Stimulated activated CD8-positive, alpha-beta memory T cell treated with anti-CD3 and anti-CD28 coated beads, Interleukin-15, amount 100 ng/mL, for 24 hours (primary cell): ENCODE measurements at places on chromosomes 3 and 15.

DNA sequence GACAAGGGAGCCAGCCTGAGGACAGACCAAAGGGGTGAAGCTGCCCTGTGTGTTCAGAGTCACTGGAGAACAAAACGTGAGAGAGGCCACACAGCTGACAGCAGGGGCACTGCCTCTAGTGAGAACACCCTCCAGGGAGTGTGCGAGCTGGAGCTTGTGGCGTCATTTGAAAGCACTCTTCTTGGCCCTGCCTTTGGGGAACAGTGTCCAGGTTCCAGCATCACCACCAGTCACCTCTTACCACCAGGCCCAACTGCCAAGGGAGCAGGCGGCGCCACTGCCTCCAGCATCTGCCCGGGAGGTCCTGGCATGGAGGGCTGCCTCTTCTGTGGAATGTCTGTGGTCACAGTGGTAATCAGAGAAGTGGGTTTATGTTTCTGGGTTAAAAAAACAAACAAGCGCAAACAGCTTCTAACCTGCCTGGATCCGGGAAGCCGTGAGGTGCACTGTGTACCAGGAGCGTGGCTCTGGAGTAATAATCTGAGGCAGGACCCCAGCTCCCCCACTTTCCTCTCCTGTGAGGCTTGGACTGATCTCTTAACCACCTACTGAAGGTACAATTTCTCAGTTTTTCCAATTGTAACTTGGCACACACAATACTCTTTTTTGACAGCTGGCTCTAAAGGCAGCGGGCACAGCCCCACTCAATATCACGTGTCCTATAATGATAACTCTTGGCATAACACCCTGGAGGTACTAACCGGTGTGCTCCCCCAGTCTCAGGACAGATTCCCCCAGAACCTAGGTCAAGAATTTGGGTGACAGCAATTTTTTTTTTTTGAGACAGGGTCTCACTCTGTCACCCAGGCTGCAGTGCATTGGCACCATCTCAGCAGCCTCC, 32.2 kb upstream of the CDCP1 start:
- DNase-seq = no peak

DNA sequence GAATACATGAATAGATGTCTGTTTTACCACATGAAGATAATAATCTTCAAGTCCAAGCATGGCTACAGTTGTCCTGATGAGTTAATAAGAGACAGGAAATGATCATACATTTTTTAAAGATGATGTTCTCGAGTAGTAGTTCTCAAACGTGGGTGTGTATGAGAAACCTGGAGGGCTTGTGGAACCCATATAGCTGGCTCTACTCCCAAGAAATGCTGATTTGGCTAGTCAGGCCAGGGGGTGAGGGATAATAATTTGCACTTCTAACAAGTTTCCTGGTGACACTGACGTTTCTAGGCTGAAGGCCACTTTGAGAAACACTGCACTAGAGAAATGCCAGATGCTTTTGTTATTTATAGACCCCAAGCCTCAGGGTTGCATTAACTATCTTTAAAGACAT, 37.0 kb downstream of the ROPN1B start:
- no peak for DNase-seq

- DNase-seq = no peak
Measured at GRCh38 chr15:41331833-41332193, 578 bp downstream of the OIP5 start.

- no peak for DNase-seq
Measured at GRCh38 chr3:190566043-190566933, 52.4 kb downstream of the IL1RAP start.

DNA sequence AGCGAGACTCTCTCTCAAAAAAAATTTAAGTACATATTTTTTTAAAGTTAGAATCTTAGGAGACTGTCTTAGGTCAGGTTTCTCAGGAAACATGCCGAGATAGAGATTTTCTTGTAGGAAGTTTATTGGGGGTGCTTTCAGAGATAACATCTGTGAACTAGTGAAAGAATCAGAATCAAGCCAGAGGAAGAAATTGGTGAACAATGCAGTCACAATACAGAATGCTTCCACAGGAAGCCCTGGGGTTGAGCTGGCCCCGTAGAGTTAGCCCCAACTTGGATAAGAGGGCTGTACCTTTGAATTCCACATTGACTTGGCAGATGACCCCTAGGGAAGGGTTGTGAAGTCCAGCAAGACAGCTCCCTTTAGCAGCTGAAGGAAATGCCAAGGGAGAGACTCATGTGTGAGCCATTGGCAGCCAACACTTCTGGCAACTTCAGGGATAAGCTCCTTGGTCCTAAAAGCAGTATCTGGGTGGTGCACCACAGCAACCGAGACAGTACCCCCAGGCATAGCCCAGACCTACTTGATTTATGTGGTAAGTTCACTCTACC, 7.1 kb upstream of the PLCB2 start:
- no peak for DNase-seq

GRCh38 chr3:112847692-112848091, 1.0 kb upstream of the CD200R1L start:
- DNase-seq = no peak
